Lung (tissue), 17 donors: ENCODE measurements at places on chromosomes 6 and 20. TPM values are rescaled to one million over a fixed set of nuclear protein-coding genes. Genes with fewer than 3 reads are reported as not detected.

CAP2 gene
- 3.3 TPM for total RNA-seq

GLP1R gene
- 0.18 TPM for total RNA-seq

ARFGEF3 gene
- total RNA-seq = 28.1 TPM

SLPI gene
- 1,312 TPM for total RNA-seq

RBPJL gene
- total RNA-seq = 0.12 TPM
